Spinal cord (tissue), 10 donors: ENCODE measurements at places on chromosomes 2 and 18.

GRCh38 chr18:54765636-54766375 lies 62.5 kb upstream of the RAB27B start:
- DNase-seq, result no peak

DNA sequence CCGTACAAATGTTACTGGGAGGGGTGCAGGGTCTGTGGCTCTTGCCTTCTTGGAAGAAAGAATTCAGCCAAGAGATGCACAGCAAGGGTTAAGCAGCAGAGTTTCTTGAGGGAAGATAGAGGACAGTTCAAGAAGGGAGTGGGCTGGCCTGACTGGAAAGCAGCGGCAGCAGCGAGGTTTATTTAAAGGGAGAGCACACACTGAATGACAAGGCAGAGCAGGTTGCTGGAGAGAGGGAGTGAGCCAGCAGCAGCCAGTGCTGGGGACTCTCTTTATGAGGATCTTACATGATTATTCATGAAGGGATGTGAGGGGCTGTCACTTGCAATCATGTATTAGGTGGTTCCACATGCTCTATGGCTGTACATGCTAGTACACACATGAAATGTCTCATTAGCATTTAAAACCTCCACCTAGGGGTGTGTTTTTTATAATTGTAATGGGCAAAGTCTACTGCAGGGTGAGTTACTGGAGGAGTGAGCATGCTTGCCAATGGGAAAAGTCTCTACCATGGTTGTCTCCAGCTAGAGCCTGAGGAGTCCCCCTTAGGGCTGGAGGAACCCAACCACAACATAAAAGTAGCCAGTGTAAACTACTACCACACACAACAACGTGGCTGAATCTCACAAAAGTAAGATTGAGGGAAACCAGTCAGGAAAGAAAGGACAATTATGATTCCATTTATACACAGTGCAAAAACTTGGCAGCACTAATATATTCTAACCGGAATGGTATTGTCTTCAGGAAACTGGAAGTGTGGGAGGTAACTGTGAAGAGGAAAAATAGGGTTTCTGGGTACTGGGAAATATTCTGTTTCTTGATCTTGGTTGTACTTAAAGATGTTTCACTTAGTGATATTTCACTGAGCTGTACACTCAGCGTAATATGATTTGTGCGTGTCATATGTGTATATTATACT lies 87.6 kb upstream of the FAM110C start:
- peak; percentile 24 for DNase-seq

DNA sequence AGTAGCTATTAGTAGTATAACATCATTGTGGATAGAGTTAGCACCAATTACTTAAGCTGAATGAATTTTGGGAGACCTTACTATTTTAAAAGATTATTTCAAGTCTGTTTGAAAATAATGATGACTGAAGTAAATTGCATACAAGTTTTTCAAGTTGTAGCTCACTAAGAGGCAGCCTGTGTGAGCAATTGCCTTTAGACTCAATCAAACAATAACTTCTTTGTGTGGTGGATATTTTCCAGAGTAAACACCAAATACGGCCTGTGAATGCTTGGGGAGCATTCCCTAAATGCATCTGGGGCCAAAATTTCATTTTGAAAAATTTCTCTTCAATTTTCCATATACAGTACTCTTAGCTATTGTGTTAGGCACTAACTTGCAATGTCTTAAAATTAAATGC lies 7.9 kb downstream of the SERPINB12 start:
- no peak for DNase-seq

DNA sequence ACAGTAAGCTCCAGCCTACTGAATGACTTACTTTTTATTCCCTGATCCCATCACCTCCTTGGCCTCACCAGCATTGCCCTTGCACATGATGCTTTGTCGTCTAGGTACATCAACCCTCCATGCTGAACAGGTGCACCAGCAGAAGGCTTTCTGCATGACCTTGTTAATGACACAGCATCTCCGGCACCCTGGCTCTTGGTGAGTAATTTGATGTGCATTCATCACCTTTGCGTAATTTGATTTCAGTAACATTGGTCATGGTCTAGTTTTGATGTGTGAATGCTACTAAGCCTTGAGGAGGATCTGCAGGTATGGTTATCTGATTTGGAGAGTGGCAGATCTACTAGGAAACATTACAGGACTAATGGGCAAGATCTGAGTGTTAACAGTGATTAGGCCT lies 103.6 kb downstream of the STK39 start:
- DNase-seq, result no peak

- DNase-seq, result no peak
Observed at GRCh38 chr2:217662984-217663602, 339.7 kb downstream of the TNS1 start.

DNA sequence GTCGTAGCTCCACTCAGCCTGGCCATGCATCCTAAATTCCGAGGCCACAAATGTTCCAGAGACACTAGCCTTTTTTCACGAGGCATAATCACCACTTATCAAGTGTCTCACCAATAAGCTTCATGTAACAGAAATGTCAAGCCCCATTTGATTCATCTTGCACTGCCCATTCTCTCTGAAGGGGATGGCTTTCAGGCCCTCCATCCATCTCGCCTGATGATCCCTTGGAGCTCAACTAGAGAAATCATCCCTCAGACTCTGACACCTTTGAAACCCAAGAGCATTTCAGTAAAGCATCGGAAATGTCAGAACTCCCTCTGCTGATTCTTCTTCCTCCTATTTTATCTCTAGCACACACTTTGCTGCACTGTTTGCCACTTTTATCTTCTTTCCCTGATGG lies 91.7 kb downstream of the DCC start:
- peak; percentile 63 for DNase-seq

DNA sequence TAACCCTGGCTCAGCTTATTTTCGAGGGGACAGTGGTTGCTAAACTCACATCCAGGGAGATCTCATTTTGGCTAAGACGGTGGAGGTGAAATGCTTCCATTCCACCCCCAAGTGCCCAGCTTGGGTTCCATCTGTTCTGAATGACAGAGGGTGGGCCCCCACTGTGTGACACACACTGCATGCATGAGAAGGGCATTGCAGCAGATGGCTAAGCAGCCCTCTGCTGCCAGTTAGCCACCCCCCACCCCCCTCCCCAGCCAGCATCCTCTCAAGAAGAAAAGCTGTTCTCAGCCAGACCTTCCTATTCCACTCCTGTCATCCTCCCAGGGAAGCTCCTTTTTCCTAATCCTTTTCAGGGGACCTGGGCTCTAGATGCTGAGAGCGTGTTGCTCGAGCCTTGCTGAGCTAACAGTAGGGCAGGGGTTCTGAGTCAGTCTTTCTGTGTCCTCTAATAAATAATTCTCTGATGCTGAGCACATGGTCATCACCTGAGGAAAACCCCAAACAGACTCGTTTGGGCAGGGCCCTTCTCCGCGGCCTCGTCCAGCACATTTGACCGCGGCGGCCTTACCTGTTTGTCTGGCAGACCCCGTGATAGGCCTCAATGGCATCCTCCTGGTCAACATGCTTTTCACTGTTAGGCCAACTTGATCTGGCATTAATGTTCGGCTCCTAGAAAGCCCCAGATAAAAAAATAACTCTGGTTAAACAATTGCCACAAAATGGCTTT lies 49.5 kb upstream of the ACAA2 start:
- peak; percentile 85 for DNase-seq

GRCh38 chr2:64934530-64934929 lies 54.7 kb upstream of the SLC1A4 start:
- DNase-seq, result no peak

- no peak for DNase-seq
Observed at GRCh38 chr2:233208382-233209116, 42.9 kb upstream of the ATG16L1 start.
